ENCODE measurements at places on chromosomes 2 and 18.
A peak's percentile ranks its signal among the peaks of the same experiment; 100 is the strongest.

- DNase-seq, result no peak
Observed at GRCh38 chr18:49666045-49666775, 104.4 kb downstream of the LIPG start.

- peak; percentile 50 for DNase-seq
Observed at GRCh38 chr2:26772064-26773001, 8.2 kb downstream of the SLC35F6 start.

GRCh38 chr2:237732790-237733381, 65.7 kb upstream of the RBM44 start:
- DNase-seq, result no peak

DNA sequence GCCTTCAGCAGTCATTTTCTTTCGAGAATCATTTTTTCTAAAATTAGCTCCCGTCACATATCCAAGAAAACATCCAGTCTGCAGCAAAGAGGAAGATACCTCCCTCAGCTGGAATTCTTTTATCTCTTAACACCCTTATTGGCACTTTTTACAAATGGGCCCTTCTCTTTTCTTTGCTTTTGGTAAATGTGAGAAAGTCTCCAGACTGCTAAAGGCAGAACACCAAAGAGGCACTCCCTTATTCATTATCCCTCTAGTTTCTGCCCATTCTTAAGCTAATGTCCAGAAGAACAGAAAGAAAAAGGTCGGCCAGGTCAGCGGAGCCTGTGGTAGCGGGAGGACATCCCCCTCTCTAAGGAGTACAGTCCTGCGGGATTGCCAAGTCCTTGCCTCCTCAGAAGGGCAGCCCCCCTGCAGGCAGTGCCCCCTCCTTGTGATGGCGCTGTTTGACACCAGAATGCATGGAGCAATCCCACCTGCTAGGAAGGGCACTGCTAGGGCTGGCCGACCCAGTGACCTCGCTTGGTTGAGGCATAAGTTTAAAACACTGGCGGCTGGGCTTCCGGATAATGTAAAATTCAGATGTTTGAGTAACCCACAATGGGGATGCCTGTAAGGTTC, 34.0 kb downstream of the ST6GAL2 start:
- no peak for DNase-seq

GRCh38 chr2:142769761-142770160, 107.7 kb upstream of the KYNU start:
- DNase-seq, result no peak

GRCh38 chr18:5707586-5707985, 163.8 kb upstream of the EPB41L3 start:
- no peak for DNase-seq

- DNase-seq, result no peak
Observed at GRCh38 chr2:180583441-180584140, 396.8 kb upstream of the UBE2E3 start.

DNA sequence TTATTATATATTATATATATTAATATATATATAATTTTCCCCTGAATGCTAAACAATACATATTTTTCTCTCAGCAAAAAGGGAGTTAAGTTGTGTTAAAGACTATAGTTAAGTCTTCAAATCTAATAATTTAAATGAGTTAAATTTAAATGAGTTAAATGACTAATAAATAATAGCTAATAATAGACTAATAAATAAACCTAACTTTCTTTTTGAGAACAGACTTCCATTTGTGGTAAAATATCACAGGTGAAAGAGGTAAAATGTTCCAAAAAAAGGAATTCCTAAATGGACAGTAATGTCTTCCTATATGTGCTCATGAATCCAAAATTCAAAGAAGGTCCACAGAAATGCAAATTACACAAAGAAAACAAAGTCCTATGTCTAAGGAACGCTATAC, 74.6 kb downstream of the SLC25A12 start:
- no peak for DNase-seq

GRCh38 chr2:118050386-118050785, 36.5 kb upstream of the CCDC93 start:
- no peak for DNase-seq

GRCh38 chr18:39721712-39722111, 2156.1 kb upstream of the CELF4 start:
- DNase-seq, result no peak

DNA sequence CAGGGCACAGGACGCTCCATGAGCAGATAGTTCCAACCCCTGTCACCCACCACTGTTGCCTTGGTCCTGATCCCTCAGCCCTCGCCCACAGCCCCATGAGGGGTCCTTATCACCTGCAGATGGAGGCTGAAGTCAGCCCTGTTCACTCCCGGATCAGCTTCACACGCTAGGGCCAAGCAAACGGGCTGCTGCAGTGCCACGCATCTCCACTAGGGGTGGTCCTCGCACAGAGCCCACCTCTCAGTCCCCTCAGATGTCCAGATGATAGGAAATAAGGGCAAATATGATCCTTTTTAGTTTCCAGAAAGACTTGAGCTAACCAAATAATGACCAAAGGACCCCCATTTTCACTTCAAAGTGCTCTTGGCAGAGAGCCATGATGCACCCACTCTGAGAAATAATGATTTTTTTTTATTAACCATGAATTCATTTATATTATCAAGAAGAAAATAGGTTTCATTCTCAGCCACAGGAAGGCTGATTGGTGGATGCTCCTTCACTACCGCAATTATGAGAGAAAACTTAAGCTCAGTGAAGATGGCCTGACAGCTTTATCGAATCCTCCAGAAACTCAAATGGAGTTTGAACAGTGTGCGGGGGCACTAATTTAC, 71.9 kb upstream of the KLHL29 start:
- DNase-seq, result peak; percentile 68

GRCh38 chr2:131152074-131152473, 46.9 kb downstream of the PLEKHB2 start:
- no peak for DNase-seq

GRCh38 chr18:48521723-48522122, 17.1 kb upstream of the CTIF start:
- DNase-seq, result no peak

DNA sequence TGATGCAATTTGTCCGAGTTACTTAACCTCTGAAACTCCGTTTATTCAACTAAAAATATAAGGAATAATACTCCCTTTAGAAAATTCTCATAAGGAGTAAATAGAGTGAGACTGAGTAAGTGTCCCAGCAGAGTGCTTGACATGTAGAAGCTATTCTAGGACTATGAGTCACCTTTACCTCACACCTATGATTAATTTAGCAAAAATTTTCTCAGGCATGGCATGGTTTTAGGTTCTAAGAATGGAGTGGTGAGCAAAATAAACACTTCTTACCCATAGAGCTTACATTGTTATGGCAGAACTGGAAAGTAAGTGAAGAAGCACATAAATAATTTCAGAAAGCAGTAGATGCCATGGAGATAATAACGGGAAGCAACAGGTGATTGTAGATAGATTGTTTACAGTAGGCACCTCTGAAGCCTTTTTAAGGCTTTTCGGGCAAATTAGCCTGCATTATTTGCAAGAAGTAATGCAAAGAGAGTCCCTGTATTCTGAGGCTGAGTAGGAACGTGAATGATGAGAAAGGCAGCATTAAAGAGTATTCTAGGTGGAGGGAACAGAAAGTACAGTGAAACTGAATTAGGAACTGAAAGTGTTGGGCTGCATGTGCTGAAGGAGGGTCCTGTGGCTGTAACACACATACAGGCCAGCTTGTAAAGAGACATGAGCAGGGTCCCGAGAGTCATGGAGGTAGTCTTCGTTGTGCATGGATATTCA, 209.2 kb downstream of the ZNF407 start:
- no peak for DNase-seq

DNA sequence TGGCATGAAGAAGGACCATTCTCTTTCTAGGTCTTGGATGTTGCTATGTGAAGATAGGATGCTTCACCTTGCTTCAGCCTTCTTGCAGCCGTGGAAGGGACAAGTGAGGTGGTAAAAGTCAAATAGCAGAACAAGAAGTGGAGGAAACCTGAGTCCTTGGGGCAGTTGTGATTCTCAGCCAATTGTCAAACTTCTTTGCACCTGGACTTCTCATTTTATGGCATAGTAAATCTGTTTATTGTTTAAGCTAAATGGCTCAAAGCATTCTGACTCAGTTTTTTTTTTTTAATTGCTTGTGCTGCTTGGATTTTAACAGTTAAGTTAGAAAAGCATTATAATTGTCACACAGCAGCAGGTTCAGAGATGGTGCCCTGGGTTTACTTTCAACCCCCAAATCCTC, 33.0 kb upstream of the ST6GAL2 start:
- no peak for DNase-seq

- no peak for DNase-seq
Observed at GRCh38 chr2:8658064-8658862, 23.6 kb upstream of the ID2 start.

- no peak for DNase-seq
Observed at GRCh38 chr2:184394642-184395041, 203.7 kb upstream of the ZNF804A start.

DNA sequence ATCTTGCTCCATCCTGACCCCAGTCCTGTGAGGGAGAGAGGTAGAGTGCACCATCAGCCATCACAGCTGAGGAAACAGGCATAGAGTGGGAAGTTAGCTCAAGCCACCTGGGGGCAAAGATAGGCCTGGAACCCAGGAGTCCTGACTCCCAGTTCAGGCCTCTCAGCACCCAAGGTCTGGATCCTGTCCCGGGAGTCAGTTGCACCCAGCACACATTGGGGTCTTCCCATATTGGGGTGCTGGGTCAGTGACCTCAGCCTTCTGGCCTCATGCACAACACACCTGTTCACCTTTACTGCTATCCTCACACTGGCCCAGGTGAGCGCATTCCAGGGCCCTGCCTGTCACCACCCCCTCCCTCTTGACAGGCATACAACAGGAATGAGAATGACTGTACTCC, 24.7 kb downstream of the ST8SIA5 start:
- no peak for DNase-seq

- DNase-seq, result no peak
Observed at GRCh38 chr2:131126436-131126835, 21.3 kb downstream of the PLEKHB2 start.

DNA sequence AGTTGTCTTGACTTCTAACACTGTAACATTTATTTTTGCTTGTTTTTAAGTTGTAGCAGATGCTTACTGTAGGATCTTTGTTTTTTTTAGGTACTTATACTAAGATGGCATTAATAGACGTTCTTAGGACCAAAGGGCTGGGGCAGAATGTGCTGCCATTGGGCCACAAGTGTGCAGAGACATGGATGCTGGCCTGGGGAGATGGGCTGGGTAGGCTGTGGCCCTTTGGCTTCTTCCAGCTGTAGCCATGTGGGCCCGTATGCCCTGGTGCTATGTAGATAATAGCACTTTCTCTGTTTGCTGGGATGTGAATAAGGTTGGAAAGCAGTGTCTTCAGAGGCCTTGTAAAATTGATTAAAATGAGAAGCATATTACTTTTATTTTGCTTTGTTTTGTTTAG, 18.8 kb downstream of the RAB31 start:
- no peak for DNase-seq

DNA sequence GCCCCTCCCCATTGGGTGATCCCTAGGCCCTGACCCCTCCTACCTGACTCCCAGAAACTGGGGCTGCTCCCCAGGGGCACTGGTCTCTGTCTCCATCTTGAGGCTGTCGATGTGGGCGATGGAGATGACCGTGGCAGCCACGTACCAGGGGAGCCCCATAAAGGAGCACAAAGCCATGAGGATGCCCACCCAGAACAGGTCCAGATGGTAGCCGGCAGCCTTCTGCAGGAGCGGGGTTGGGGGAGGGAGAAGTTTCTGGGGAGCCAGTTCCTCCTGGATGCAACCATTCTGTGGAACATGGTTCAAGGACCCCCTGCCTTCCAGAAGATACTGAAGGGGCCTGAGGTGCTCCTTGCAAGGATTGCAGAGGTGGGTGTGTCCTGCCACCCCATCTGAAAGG, 34.0 kb downstream of the MTHFD2 start:
- no peak for DNase-seq

- no peak for DNase-seq
Observed at GRCh38 chr2:217063238-217063755, 203.4 kb upstream of the TNP1 start.

GRCh38 chr2:30686000-30686399, 121.2 kb downstream of the CAPN13 start:
- peak; percentile 58 for DNase-seq

DNA sequence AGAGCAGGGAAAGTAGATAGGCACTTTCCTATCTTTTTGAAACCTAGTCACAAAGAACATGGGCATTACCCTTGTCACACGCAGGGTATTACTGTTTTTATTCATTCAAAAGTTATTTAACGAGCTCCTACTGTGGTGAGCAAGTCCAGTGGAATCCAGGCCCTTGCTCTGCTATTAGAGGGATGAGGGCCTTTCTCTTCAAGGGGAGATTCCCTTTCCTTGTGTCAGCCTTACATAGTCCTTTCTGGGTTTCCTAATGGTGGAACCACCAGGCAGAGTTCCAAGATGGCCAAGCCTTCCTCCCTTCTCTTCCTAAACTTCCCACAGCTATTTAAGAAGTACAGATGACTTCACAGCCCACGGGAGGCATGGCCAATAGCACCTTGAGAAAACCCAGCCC, 64.6 kb downstream of the SPTBN1 start:
- DNase-seq, result no peak

DNA sequence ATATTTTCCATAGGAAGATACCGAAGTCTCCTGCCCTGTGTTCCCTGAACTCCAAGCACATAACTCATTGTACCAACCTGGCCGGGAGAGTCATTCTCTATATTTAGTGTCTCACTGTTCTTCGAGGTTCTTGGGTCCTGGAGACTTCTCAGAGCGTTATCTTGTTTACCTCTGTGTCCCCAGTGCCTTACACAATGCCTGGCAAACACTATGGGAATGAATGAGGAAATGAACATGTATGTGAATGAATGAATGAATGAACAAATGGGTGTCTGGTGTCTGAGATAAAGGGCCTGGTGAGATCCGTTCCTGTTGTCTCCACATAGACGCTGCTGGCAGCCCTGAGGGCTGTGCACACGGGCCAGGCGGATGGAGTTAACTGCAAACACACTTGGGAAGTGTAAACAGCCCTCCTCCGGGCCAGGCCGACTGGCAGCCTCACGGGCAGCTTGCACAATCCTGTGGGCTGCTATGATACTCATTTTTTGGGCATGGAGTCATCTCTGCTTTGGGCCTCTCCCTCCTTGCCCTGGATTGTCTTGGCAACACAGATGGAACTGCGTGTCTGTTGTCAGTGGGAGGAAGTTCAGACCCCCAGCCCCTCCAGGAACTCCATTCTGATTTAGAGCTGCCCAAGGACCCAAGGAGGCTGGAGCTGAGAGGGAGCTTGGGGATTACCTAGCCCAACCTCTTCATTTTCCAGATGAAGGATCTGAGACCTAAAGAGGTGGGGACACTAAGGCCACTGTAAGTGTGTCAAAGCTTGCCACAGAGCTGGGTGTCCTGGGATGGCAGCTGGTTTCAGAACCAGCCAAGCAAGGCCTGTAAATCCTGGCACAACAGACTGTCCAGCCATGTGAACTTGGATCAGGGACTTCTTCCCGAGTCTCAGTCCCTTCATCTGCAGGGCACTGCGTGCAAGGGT, 124.4 kb downstream of the INHBB start:
- DNase-seq, result peak; percentile 72

- no peak for DNase-seq
Observed at GRCh38 chr2:159616286-159616701, at the start of gene BAZ2B. Gene BAZ2B (minus strand): TSS chr2:159616548. CDS start chr2:159478719, 137,829 bp downstream.

- no peak for DNase-seq
Observed at GRCh38 chr2:8626572-8626971, 55.3 kb upstream of the ID2 start.

Data from HuH-7 (cell line).